Spinal cord (tissue), 10 donors: ENCODE measurements at places on chromosomes 2 and 18. TPM values are rescaled to one million over a fixed set of nuclear protein-coding genes. Genes with fewer than 3 reads are reported as not detected.

Gene SRSF7
- 162 TPM for polyA plus RNA-seq

GRCh38 chr2:70412294-70413070, 110.6 kb upstream of the FAM136A start:
- H3K4me1 ChIP-seq = no peaks in the 10 kb centered on the region
- H3K4me3 ChIP-seq = no peak overlapping the region
- no peaks in the 10 kb centered on the region for H3K27me3 ChIP-seq
- peak; percentile 10 for DNase-seq
- H3K27ac ChIP-seq = no peak overlapping the region
- H3K36me3 ChIP-seq = no peaks in the 10 kb centered on the region

DNA sequence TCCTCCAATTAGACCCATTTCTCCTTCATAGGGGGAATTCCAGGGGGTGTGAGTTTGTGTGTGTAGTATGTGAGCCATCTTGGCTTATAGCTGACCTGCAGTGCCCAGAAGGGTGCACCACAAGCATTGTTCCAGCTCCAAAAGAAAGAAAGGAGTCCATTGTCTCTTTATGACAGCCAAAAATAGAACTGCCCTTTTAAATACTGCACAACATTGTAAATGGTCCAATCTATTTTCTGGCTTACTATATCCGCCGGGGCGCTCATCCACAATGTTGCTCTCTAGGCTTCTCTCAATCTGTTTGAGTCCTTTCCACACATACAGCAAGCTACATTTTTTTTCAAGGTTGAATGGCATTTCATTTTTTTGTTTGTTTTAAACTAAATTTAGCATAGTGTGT, 517.5 kb downstream of the STK39 start:
- H3K27ac ChIP-seq = no peak overlapping the region
- no peak for DNase-seq
- H3K4me1 ChIP-seq = no peaks in the 10 kb centered on the region
- no peaks in the 10 kb centered on the region for H3K27me3 ChIP-seq
- H3K36me3 ChIP-seq = no peaks in the 10 kb centered on the region

Gene SP5
- polyA plus RNA-seq = 1.7 TPM

GRCh38 chr2:12152888-12153287, 406.5 kb downstream of the LPIN1 start:
- DNase-seq = no peak
- no peak overlapping the region for H3K27ac ChIP-seq
- no peaks in the 10 kb centered on the region for H3K36me3 ChIP-seq

- peak overlapping the region; percentile 50 for H3K4me3 ChIP-seq
- H3K4me1 ChIP-seq = peaks cover 16% of the 10 kb centered on the region
- peak; percentile 42 for DNase-seq
- no peaks in the 10 kb centered on the region for H3K36me3 ChIP-seq
- no peak overlapping the region for H3K27ac ChIP-seq
These were observed 544 bp downstream of the EVA1A start for GRCh38 chr2:75560022-75560767.

DNA sequence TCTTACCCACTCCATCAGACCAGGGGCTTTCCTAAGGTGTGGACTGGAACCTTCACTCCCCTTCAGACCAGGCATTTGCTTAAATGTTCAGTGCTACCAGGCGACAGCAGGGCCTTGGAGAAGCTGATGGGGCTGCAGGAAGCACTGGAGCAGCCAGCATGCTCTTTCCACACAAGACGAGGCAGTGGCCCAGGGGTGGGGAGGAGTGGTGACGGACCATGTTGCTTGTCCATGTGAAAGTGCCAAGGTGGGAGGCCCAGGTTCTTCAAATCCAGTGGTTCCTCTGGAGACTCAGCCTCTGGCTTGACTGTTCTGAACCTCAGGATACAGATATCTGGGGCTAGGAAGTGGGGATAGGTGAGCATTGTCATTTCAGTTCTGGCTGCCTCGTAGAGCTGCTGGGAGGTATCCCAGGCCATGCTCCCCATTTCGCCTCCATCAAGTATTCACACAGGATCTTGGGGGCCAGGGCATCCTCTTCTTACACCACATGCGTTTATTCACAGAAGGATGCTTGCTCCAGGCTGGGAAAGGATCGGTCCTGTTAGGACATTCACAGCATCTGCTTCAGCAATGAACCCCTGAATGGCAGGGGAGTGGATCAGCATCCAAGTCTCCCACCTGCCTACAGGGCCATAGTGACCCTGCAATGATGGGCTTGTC, 62.2 kb downstream of the SFXN5 start:
- no peak for DNase-seq
- no peak overlapping the region for H3K27ac ChIP-seq
- peaks cover 6% of the 10 kb centered on the region for H3K4me1 ChIP-seq

DNA sequence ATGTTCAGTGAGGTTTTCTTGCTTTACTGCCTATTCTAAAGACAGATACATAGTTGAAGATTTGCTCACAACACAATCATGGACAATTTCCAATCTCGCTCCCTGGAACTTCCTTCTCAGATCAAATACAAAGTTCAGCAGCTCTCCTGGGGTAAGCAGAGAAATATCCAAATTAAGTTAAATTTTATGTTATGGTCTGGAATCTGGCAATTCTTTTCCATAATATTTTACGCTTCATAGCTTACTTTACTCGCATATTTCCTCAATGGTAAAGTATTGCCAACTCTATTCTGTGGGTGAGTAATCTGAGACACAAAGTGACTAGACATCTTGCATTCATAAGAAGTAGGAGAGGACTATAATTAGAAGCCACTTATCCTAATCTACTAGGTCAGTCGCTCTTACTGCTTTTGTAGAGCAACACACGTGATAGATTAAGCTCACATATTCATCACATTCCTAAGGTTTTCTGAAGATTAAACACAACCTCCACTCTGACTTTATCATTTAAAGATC, 529.4 kb downstream of the CCDC85A start:
- DNase-seq = no peak
- H3K36me3 ChIP-seq = no peaks in the 10 kb centered on the region
- no peaks in the 10 kb centered on the region for H3K27me3 ChIP-seq
- no peak overlapping the region for H3K27ac ChIP-seq

GRCh38 chr18:35750929-35751328, 169.4 kb downstream of the GALNT1 start:
- H3K27ac ChIP-seq = no peak overlapping the region
- H3K4me3 ChIP-seq = no peak overlapping the region
- H3K36me3 ChIP-seq = no peaks in the 10 kb centered on the region

Gene SOS1
- polyA plus RNA-seq = 36.7 TPM

GRCh38 chr2:16251511-16252225, 311.3 kb downstream of the MYCN start:
- peak; percentile 30 for DNase-seq
- H3K36me3 ChIP-seq = no peaks in the 10 kb centered on the region
- H3K4me3 ChIP-seq = no peak overlapping the region

DNA sequence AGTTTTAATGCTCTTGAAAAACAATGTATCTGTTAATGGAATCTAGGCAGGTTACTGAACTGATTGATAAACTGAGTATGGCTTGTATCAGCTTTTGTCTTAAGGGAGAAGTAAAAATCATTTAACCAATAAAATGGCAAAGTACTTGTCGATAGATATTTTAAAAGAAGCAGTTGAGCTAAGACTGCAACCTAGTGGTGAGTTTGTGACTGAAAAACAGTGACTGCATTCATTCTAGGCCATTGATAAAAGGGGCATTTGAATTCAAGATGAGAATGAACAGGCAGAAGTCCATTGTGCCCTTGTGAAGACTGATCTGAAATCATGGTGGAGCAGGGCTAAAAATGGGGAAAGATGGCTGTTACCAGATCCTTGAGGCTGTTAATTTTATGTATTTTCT, 59.4 kb upstream of the MSTN start:
- no peaks in the 10 kb centered on the region for H3K36me3 ChIP-seq
- no peaks in the 10 kb centered on the region for H3K4me1 ChIP-seq
- H3K27me3 ChIP-seq = no peaks in the 10 kb centered on the region
- no peak overlapping the region for H3K27ac ChIP-seq
- no peak for DNase-seq
- H3K4me3 ChIP-seq = no peak overlapping the region

Gene GREB1
- polyA plus RNA-seq = 24.3 TPM

Gene IL1F10
- polyA plus RNA-seq = not detected

Gene REG1B
- not detected for polyA plus RNA-seq

DNA sequence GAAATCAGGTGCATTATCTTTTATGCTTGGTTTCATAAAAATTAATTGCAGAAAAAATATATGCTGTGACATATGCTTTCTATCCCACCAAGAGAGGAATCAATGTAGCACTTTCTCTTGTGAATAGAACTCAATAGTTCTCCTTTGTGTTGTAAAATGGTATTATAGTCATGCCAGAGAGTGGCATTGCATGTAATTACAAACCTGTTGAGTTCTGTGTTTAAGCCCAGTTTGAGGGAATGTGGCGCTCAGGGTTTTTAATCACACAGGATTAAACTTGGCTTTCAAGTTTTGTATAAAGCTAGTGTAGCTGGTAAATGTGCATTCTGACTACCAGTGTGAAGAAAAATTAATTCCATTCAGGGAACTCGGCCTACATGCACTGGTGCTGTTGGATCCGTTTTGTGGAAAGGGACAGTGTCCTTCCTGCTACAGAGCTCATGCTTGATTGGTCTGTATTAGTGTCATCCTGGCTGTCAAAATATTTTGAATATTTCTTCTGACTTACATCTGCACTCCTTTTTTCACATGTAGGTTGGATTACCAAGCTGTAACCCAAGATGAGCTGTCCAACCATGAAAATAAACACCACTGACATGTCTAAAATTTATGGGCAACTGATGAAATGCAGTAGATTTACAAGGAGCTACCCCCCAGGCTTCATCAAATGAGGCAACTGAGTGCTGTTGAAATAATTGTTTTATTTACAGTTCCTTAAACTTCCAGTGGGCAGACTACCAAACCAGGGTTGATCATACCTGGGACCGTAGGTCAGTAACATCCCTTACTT, 80.3 kb downstream of the SLC4A3 start:
- no peaks in the 10 kb centered on the region for H3K27me3 ChIP-seq
- H3K4me1 ChIP-seq = peaks cover 4% of the 10 kb centered on the region
- no peak overlapping the region for H3K4me3 ChIP-seq
- H3K27ac ChIP-seq = no peak overlapping the region

Gene ZNF512
- polyA plus RNA-seq = 55.6 TPM

DNA sequence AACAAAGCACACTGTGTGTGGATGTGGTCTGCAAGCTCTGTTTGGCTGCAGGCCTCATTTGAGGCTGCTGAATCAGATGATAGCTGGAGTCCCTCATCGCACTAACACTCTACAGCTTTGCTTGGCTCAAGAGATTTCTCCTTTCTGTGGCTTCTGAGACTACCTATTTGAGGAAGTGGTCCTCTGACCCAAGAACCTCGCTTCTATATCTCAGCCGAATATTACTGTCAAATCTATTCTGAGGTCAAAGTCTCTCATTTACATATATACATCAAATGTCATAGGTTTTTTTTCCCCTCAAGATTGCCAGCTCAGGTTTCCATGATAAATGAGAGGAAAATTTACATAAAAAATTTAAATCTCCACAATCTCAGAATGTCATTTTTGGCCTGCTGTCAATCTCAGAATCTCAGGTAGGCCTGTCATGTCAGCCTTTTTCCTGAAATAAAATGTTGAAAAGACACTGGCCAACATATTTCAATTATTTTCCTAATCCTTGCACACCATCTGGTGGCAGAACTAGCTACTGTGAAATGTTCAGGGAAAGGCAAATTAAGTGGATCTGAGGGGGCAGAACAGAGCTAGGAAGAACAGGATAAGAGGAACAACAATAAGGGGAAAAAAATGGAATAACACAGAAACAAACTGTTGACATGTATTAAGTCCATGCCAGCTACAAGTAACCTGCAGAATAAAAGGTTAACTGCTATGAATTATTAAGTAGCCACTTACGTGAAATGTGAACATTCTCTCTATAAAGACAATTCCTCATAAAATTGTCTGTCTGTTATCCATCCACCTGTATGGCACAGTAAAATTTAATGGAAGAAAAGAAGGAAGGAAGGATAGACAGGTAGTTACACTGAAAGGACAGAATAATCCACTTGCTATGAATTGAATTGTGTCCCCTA, 39.3 kb downstream of the AP1S3 start:
- H3K36me3 ChIP-seq = no peaks in the 10 kb centered on the region
- H3K4me1 ChIP-seq = no peaks in the 10 kb centered on the region
- no peak overlapping the region for H3K4me3 ChIP-seq
- H3K27ac ChIP-seq = no peak overlapping the region
- DNase-seq = peak; percentile 48

DNA sequence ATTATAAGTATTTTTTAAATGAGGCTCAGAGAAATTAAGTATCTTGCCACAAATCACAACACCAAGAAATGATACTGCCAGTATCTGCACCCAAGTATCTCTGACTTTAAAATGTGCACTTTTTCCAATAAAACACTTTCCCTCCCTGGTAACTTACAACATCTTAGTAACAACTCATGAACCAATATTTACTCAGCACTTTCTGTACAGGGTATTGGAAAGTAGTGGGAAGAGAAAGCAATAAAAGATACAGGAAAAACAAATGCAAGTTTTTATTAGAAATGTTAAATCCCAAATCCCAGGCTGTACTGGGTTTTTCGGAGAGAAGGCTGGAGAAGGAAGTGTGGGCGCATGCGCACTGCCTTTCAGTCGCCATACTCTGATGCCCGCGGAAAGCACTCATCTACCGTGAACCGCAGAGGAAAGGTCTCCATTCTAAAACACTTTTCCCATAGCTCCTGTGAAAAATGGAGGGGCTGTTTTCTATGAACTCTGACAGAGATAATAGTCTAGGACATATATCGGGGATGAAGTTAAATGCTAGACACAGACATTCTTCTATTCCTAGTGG, 52.1 kb downstream of the L3MBTL4 start:
- peaks cover 3% of the 10 kb centered on the region for H3K4me1 ChIP-seq
- H3K36me3 ChIP-seq = no peaks in the 10 kb centered on the region
- H3K4me3 ChIP-seq = no peak overlapping the region

- no peak overlapping the region for H3K4me3 ChIP-seq
- no peaks in the 10 kb centered on the region for H3K27me3 ChIP-seq
- no peak for DNase-seq
- no peak overlapping the region for H3K27ac ChIP-seq
These were observed 35.8 kb upstream of the CCNT2 start for GRCh38 chr2:134882773-134883172.

Gene AGXT
- polyA plus RNA-seq = not detected

Gene RETREG2
- polyA plus RNA-seq = 170 TPM

Gene EFEMP1
- polyA plus RNA-seq = 30.7 TPM

DNA sequence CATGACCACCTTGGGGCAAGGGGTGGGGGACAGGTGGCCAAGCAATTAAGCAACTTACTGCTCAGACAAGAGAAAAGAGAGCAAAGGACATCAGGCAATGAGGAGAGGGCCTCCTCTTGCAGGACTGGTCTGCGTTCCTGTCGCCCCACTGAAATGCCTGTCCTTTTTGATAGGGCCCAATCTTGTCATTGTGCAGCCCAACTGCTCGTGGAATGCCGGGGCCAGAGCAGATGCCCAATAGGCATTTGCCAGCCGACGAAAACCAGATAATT, 104.5 kb upstream of the SH3BP4 start:
- no peak for DNase-seq
- H3K27ac ChIP-seq = no peak overlapping the region
- H3K4me3 ChIP-seq = no peak overlapping the region
- peaks cover 9% of the 10 kb centered on the region for H3K4me1 ChIP-seq

- no peaks in the 10 kb centered on the region for H3K27me3 ChIP-seq
- H3K36me3 ChIP-seq = no peaks in the 10 kb centered on the region
- DNase-seq = no peak
- H3K4me1 ChIP-seq = peaks cover 7% of the 10 kb centered on the region
- no peak overlapping the region for H3K4me3 ChIP-seq
These were observed 60.0 kb downstream of the TMEM131 start for GRCh38 chr2:97935719-97936161.
